ENCODE measurements at places on chromosomes 16 and 17. TPM values are rescaled to one million over a fixed set of nuclear protein-coding genes. Genes with fewer than 3 reads are reported as not detected.

The OR2C1 gene
- not detected for total RNA-seq

The CMTM1 gene
- not detected for total RNA-seq

The FBXL20 gene
- 6.1 TPM for total RNA-seq

The PCTP gene
- 13.3 TPM for total RNA-seq

The TMEM204 gene
- total RNA-seq = 0.35 TPM

The KLHL10 gene
- total RNA-seq = not detected

The LGALS9B gene
- 2.5 TPM for total RNA-seq

The CHST4 gene
- total RNA-seq = not detected

All from airway epithelial cell (primary cell).